ENCODE measurements at places on chromosomes 5 and 9.

GRCh38 chr5:139745132-139745799 lies 50.3 kb upstream of the PSD2 start:
- no peak for DNase-seq

DNA sequence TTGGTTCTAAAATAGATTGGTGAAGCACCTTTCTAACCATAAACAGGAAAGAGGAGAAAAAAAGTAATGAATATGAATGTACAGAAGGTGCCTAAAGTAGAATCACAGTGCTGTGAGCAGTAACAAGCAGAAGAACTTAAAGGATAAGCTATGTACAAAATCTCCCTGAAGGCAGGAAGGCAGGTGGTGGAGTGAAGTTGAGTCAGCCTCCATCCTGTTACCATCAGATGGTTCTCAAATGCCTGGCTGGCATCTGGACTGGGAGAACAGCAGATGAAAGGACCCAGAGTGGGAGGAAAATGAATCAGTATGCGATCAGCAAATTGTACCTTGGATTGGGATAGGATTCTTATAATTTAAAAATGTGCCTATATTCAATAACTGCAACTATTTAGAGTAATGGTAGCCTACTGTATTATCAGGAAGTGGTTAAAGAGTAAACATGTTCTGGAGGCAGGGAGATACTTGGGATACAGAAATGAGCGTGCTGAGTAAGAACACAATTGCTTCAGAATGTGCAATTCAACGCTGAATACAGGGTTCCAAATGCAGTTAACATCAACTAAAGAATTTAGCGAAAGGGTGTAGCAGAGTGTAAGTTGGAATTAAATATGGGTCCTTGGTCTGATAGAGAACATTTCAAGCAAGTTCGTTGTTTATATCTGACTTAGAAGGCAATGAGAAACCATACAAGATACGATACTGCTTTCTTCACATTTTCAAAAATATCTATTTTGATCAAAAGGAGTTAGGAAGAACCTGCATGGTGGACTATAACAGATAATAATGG lies 21.1 kb upstream of the FER start:
- no peak for DNase-seq

DNA sequence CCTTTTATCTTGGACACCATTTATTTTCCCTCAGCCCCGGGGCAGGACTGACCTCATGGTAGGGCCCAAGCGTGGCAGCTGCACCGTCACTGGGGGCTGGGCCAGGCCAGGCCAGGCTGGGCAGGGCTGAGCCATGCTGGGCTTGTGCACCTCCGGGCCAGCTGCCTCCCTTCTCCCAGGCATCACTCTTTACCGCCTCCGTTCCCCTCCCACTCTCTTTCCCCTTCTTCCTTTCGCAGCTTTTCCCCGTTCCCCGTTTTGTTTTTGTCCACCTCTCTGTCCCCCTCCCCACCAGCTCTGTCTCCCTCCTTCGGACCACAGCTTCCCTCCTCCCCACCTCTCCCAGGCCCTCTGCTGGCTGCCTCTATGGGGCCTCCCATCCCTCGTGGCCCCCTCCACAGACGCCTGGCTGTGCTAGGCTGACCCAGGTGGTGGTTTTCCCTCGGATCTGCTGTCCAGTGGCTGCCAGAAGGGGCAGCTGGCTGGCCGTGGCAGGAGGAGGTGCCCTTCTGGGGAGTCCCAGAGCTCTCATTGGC lies 17.9 kb downstream of the FGF18 start:
- DNase-seq, result no peak

- DNase-seq, result no peak
These were observed 13.3 kb downstream of the FGF18 start for GRCh38 chr5:171432583-171433351.

DNA sequence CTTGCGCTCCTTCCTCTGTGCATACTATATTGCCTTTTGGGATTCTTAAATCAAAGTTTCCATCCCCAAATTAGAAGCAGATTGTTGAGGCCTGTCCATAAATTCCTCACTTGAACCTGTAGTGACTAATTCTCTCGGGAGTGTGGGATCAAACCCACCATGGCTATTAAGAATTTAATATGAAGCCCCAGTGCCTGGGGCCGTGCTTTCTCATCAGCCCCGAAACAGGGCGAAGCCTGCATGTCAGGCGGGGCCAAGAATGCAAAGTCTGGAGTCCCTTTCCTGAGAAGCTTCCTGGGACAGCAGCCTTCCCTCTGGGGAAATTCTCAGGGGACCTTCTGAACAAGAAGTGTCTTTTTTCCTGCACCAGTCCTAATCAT lies 29.3 kb upstream of the FAT2 start:
- DNase-seq, result no peak

GRCh38 chr5:137145721-137146120 lies 353.4 kb downstream of the SPOCK1 start:
- DNase-seq, result no peak

- no peak for DNase-seq
These were observed 54.7 kb upstream of the UBAC1 start for GRCh38 chr9:136015656-136016571.

DNA sequence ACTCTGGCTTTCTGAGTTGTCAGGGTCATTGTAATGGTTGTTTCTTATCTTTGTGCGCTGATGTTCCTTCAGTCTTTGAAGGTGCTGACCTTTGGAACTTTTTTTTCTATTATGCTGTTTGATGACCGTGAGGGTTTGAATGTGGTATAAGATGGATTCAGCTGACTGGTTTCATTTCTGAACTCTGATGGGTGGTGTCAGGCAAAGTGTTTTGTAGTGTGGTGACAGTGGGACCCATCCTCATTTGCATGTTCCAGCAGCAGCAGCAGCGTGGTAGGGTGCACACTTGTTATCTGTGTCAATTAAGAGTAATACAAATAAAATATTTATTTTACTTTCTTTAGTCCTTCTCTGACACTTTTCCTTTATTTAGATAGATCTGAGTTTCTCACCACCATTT lies 227.7 kb upstream of the PRR16 start:
- DNase-seq, result no peak

DNA sequence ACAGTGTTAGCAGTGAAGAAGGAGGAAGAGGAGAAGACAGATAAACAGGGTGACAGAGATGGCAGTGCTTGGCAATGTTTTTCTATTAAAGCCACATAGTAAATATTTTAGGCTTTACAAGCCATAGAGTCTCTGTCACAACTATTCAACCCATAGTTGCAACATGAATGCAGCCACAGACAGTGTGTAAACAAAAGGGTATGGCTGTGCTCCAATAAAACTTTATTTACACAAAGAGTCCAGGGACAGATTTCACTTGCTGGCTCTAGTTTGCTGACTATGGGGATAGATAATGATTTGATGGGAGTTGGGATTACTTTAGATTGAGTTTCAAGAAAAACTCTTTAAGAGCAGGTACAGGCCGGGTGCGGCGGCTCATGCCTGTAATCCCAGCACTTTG lies 224.8 kb upstream of the SEMA6A start:
- no peak for DNase-seq

DNA sequence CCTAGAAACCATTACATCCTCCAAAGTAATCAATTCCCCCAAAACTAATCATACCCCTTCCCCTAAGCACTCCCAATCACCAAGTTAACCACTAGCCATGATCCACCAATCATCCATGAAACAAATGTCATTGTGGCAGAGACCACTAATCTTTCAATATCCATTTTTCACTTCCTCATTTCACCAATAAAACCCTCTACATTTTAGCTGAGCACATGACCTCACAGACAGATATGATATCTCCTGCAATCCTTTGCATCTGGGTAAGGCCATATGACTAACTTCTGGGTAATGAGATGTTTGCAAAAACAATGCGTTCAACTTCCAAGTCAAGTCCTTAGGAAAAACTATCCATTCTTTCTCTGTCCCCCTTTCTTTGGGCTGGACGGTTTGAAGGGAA lies 20.7 kb downstream of the OR2S2 start:
- DNase-seq, result no peak

- DNase-seq, result no peak
These were observed 155.2 kb upstream of the ACOT12 start for GRCh38 chr5:81549123-81549522.

DNA sequence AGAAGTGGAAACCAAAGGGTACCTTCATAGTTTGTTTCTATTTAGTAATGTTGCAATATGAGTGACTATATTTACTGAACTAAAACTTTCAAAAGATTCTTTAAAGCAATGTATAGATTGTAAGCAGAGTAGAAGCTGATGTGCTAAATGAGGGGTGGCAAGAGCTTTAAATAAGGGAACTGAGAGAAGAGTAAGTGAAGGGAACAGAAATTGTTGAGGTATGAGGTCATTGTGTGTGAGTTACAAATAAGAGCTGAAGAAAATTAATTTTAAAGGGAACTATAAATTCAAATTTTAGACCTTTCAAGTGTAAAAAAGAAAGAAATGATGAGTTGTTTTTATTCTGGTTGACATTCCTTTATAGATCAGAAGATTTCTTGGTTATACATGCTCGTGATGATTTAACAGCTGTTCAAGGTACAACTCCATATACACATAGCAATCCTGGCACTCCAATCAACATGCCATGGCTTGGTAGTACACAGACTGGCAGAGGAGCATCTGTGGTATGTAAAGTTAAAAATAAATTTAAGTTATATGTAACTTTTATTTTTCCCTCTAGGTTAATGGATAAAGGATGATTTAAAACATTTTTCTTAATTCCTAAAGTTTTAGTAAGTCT lies 135.1 kb upstream of the TNFAIP8 start:
- DNase-seq, result no peak

DNA sequence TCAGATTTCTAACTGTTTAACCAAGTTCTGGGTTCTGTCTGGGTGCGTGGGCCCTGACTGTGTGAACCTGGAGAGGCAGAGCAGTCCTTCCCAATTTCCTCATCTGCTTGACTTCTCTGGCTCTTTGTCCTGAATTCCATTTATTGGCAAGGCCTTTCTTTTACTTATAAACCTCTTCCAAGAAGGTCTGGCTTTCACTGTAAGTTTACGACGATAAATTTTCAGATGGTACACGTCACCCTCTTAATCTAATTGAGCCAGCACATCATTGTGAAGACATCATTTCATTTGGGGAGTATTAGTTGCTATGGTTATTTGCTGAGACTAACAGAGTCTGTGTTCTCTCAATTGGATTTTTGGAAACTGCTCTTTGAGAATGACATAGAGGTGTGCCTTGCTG lies 92.4 kb downstream of the ARHGAP26 start:
- DNase-seq, result no peak

- DNase-seq, result no peak
These were observed 11.3 kb downstream of the RGS14 start for GRCh38 chr5:177368869-177369644.

DNA sequence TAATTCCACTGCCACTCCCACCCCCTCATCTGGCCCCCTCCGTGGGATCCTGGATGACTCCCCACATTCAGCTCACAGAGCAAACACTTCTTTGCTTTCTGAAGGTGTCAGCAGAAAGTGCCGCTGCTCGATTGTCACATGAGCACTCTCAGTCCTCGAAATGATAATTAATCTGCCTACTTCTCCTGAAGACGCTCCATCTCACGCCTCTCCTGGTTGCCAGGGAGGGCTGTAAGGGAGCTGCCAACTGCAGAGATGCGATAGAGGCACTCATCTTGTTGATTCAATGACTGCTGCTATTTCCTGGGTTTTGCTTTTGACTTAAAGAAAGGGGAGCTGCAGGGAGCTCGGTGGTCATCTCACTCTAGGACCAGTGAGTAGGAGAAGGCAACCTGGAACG lies 206.5 kb downstream of the DAB2IP start:
- no peak for DNase-seq

GRCh38 chr9:1876891-1877496 lies 138.2 kb upstream of the SMARCA2 start:
- DNase-seq, result no peak

DNA sequence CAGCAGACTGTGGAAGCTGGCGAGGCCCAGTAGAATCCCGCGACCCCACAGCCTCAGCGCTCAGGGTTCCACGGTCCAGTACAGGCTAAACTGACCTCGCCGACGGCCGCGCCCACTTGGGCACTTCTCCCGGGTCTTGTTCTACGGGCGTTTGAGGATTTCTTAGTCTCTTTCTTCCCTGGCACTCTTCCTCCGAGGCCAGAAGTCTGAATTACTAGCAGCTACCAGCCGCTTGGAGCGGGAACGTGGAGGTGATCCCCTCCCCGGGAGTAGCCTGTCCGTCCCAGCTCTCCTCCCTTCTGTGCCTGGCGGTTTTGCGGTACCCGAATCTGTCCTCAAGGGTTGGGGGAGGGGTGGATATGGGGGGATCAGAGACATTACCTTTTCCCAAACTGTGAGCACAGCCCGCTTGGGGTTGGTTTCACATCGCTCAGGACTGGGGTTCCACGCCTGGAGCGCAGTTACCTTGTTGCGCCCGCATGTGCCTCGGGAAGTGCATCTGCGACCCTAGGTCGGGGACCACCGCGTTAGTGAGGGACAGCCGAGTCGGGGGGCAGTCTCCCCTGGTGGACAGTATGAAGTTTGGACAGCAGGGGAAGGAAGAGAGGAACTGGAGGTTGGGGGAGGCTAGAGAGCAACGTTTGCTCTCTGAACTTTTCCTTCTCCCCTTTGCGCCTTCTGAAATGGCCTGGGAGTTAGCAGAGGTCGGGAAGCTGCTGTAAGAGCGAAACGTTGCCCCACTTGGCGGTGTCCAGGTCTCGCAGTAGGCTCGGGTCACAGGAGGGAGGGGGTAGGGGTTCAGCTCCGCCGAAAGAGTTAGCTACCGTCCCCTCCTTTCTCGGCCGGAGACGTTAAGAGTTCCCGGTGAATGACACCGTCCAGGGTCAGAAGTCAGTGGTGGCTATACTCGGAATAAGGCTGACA lies 190.8 kb downstream of the MEF2C start:
- DNase-seq, result no peak

GRCh38 chr9:85508616-85509015 lies 233.1 kb downstream of the AGTPBP1 start:
- DNase-seq, result no peak

DNA sequence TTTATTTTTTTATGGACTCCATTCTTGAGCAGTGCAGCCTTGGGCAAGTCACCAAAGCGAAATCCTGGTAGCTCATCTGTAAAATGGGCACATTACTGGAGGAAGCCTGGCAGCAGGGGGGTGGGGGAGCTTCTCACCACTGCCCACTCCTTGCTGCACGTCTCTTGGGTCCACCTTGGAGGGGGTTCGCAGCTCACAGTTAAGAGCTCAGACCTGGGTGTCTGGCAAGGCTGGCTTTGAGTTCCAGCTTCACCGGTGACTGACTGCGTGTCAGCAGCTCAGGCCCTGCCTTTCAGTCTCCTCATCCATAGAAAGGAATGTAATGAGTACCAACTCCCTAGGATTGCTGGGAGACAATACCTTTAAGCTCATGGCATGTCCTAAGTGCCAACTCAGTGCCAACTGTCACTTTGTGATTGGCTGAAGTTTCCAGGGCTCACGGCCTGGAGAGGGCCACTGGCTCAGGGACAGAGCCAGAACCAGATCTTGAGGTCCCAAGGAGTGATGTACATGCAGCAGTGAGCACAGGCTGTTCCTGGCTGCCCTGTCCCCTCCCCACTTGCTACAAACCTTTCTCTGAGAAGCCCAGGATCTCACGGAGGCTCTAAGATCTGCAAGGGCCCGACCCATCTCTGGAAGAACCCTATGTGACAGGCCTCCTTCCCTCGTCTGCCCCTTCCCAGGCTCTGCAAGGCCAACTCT lies 72.9 kb downstream of the C9orf50 start:
- no peak for DNase-seq

GRCh38 chr5:75519761-75520160 lies 8.1 kb downstream of the POLK start:
- no peak for DNase-seq
